Cortex of kidney (tissue), 1 donor: ENCODE measurements at places on chromosomes 6 and 20.

DNA sequence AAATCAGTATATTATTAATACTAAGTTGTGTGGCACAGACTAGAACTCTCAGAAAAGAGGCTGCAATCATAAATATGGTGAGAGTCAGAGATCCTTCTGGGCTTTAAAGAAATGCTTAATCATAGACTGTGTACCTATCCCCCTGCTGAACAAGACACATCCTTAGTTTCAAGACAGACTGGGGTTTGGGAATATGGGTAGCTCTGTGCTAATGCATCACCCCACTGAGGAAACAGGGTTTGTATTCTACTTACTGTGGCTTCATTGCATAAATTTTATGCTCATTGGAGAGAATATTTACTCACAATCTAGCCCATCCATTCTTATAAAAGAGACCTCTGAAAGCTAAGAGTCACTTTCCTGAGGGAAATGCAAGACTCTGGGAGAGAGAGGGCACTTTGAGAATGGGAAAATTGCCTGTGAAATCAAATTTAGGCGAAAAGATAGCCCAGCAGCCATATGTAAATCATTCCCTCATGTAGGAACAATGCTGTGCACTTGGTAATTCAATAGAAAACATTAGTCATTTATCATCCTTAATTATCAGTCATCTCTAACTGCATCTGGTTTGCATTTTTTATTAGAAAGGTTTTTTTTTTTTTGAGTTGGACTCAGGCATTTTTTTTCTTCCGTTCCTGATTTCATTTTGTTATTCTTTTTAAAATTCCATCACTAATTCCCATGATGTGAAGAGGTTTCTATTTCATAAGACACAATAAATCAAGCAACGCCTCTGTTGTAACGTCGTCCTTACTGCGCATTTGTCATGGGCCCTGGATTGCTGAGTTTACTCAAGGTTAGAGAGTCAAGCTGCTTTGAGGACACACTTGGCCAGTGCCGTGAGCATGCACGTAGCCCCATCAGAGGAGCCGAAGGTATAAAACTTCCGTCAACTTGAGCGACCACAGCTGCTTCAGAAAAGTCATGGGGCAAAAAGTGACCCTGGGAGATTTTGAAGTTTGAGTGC, 91.8 kb downstream of the TRMT11 start:
- DNase-seq, result no peak

DNA sequence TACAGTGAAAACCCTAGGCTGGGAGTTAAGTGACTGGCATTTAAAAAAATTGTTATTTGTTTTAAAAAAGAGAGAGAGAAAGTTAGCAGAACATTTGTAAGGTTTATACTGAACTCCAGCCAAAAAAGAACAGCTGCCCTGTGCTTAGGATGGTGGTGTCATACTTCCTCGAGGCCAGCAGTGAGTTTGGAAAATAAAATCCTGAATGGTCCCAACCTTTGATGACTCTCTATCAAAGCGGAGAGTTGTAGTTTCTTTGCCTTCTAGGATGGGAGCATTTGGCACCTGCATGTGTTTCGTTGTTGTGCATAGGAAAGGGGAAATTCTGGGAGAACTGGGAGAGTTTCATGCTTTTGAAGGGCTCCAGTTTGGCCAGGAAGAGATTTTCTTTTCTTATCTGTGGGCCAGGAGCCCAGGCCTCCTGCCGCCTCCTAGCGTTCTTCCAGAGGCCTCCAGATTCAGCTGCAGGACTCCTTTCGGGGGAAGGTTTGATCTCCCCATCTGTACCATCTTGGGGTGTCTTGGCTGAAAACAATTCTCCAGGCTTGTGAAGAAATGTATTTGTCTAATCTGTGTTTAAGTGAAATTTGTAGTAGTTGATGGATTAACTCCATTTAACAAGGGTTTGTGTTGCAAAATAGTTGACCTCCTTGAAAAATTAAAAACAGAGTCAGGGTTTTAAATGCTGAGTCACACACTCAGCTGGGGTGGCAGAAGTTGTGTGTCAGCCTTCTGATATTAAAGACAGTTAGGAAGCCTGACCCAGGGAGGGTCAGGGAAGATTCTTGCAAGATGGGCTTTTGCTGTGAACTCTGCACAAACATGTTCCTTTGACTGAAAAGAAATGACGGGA, 63.4 kb downstream of the TXNDC5 start:
- DNase-seq, result no peak

GRCh38 chr6:47308552-47309290, 984 bp downstream of the TNFRSF21 start:
- no peak for DNase-seq

GRCh38 chr6:492816-493414, 101.4 kb downstream of the IRF4 start:
- DNase-seq, result no peak

DNA sequence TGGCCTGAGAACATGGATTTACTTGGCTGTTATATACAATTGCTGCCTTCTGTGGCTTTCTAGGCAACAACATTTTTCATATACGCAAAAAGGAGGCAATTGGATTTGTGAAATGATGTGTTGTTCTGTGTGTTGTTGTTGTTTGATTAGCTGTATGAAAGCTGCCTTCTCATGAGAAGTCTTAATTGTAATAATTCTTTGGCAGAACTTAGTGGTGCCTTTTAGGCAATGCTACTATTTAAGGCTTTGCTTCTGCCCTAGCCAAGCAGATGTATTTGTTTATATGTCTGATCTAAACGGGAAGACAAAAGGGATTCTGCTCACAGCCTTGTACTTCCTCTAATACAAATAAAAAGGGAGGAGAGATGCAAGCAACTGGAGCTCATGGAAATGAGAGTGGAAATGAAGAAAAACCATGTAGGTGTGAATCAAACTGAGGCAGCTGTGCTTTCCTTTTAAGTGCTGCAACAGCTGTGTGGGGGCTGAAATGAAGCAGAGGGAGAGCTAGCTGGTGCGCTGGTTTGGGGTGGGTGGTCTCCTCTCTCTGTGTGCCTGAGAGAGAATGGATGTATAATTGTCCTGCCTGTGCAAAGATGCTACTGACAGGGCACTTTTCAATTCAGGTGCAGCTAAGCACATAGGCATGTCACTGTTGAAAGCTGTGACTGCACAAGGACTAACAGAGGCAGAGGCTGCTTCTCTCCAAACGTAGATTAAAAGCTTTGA, 386.9 kb upstream of the MAN1A1 start:
- DNase-seq, result no peak
